ENCODE measurements at places on chromosomes 5 and 9.

DNA sequence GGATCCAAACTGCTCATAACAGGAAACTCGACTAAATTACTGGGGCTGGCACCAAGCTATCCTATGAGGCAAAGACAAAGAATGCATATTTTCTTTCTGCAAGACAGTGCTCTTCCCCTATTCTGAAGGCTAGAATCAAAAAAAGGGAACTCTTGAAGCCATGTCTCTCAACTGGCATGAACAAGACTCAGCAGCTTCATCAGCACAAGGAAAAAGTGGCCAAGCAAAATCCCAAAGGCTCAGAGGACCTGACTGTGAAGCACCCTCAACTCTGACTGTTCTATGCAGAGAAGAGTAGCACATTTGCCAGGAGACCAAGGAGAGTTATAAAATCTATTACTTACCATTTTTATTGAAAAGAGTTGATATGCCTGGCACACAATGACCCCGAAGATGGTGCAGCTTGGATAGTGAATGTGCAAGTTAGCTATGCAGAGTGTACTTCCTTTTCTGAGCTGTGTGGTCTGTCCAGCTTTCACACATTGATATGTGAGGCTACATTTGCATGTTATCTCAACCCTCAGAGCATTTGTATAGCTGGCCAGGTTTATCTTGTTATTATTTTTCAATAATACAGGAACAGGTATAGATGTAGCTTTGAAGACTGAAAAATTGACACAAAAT is 51.0 kb upstream of the FYB1 start:
- DNase-seq, result no peak

GRCh38 chr5:33828626-33829308 is 63.0 kb downstream of the ADAMTS12 start:
- DNase-seq, result no peak

DNA sequence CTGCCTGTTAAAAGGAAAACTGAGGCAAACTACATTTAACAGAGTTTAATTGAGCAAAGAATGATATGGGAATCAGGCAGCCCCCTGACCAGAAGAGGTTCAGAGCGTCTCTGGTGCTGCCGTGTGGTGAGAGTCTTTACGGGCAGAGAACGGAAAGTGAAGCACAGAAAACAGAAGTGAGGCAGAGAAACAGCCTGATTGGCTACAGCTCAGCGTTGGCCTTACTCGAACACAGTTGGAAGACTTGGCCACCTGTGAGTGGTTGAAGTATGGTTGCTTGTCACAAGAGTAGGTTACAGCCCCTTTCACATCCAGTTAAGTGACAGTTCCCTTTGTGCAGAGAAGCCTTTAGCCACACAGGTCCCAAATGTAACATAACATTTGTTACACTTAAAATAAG is 16.9 kb upstream of the FBP1 start:
- DNase-seq, result no peak

- no peak for DNase-seq
Observed at GRCh38 chr9:79698967-79699366, 127.2 kb downstream of the TLE4 start.

GRCh38 chr5:16467363-16468219 is 2.0 kb upstream of the ZNF622 start:
- DNase-seq, result no peak

- DNase-seq, result no peak
Observed at GRCh38 chr9:93033531-93033930, 25.0 kb upstream of the SUSD3 start.

GRCh38 chr5:84606784-84607183 is 222.1 kb upstream of the EDIL3 start:
- DNase-seq, result no peak

- DNase-seq, result no peak
Observed at GRCh38 chr9:26331223-26331622, 561.4 kb downstream of the CAAP1 start.

DNA sequence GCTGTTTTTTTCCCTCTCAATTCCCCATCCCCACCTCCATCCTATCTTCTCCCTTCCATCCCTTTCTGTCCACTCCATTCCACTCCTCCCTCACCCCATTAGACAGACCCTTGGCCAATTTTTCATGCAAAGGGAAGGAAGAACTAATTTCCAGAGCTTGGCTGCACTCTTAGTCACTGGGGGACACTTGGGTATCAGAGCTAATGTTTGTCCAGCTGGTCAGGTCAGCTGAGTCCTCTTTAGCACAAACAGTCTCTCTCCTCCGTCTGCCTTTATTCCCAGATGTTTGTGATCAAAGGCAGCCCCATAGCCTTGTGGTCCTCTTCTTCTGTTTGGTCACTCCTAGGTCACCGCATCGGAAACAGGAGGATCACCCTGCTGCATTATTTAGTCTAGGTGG is 148.5 kb downstream of the NMUR2 start:
- no peak for DNase-seq

DNA sequence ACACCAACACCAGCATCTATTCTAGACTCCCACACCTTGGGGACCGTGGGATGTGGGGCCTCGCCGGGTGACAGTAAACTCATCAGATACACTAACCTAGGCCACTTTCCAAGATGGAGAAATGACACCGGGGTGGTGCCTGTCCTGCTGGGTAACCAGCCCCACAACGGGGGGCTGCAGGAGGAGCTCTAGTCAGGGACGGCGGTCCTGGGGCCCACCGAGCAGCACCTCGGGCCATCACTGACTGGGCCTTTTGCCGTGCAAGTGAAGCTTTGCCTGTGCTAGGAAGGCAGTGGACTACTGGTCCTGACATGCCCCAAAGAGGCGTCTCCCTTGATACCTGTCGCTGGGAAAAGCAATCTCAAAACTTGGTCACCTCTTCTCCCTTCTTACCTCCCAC is 260.3 kb upstream of the IRX1 start:
- DNase-seq, result no peak
